Thoracic aorta (tissue), 2 donors: ENCODE measurements at places on chromosomes 3 and 15. TPM values are rescaled to one million over a fixed set of nuclear protein-coding genes. Genes with fewer than 3 reads are reported as not detected.

DNA sequence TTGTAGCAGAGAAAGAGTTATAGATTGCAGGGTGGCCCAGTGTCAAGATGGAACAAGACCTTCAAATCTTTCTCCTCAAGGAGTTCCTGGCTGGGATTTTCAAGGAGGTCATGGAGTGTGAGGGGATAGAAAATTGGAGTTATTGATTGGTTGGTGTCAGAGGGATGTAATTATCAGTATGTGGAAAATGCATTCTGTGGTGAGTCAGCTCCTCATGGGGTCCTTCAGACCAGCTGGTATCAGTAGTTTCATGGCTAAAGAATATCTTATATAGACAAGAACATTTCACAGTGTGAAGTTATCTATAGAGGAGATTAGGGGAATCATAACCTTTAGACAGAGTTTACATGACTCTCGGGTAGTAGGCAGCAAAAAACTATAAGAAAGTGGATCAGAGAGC, 1114.0 kb upstream of the GBE1 start:
- DNase-seq, result no peak

DNA sequence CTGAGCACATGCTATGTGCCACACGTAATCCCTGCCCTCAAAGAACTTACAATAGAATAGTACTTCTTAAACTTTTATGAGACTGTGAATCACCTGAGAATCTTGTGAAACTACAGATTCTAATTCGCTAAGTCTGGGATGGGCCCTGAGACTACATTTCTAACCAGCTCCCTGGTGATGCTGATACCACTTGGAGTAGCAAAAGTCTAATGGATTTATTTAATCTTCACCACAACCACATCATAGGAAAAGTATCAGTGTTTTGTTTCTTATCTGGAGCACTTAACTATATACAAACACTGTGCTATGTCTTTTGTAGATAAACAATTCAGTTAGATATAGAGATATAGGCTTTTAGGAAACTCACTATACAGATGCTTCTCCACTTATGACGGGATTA, 23.8 kb upstream of the TCF12 start:
- DNase-seq, result no peak

DNA sequence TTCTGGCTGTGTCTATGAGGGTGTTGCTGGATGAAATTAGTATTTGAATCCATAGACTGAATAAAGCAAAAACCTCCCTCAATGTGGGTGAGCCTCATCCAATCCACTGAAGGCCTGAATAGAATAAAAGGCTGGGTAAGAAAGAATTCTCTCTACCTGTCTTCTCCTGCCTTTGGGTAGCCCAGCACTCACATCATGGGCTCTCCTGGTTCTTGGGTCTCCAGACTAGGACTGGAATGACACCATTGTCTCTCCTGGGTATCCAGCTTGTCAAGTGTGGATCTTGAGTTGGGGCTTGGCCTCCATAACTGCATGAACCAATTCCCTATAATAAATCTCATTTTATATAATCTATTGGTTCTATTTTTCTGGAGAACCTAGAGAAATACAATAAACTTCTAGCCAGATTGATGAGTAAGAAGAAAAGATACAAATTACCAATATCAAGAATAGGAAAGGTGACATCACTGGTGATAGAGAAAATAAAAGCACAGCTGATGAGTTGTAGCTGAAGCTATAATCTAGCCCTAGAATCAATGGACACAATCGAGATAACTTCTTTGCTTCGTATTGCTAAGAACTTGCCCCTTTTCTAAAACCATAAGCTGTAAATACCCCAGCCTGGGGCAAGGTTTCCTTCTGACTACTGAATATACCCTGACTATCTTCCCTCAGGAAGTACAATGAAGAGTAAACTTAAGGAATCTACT, 106.4 kb downstream of the ANO10 start:
- no peak for DNase-seq

GRCh38 chr15:70027518-70027917, 70.2 kb downstream of the TLE3 start:
- no peak for DNase-seq

GRCh38 chr15:23690015-23690414, 2.9 kb upstream of the NDN start:
- DNase-seq, result no peak

DNA sequence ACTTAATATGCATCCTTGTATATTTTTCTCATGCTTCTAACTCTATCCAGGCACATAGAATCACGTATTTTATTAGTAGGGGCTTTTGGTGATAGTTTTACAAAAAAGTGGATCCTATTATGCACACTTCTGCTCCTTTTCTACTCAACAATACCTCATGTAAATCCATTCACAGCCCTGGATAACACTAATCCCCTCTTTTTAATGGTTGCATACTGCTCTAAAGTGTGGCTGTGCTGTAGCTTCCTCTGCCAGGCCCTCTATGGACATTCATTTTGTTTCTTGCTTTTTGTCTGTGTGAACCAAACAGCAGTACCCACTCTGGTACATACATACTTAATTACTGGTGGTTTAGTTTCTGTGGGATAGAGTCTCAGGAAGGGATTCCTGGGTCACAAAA, 51.3 kb upstream of the SCAANT1 start:
- no peak for DNase-seq

DNA sequence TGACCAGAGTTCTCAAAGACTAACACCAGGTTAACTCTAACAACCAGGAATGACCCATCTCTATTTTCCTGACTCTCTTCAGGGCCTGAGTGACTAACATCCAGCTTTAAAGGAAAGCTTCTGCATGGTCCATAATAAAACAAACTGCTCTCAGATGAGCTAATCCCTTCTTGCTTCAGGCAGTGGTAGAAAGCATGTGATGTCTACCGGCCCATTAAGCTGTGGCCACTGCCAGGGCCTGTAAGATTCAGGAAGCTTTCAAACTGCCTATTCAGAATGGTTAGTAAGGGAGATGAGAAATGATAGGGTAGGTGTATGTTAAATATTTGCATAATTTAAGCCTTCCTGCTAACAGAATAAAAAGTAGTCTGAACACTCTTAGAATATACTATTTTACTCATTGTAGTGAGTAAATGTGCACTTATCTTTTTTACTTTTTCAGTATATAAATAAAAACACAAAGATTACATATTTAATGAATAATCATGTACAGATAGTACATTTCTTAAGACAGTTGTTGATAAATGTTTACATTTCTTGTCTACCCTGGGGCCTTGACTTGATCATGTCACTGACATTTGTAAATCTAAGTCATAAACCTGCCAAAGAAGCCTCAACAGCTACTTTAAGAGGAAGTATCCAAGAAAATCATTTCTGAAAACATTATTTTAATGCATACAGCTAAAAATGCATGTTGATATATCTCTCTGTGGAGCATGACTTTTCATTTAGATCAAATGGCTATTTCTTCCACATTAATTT, 222.0 kb downstream of the MCTP2 start:
- DNase-seq, result no peak

DNA sequence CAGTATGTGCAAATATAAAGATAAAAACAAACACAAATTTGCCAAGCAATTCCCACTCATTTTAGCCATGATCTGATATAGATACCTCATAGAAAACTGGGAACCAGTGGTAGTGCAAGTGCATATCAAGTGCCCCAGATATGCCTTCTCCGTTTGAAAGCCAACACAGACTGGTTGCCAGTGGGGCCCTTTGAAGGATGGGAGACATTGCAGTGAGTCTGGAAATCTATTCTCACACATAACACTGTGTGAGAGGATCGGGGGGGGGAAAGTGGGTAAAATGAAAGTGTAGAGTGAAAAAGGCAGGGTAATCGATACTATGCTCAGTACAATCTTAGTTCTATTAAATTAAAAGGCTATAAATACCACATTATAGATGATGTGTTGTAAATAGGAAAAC, 83.0 kb downstream of the CBLB start:
- DNase-seq, result no peak

Gene ZNF660
- total RNA-seq, result 3.8 TPM

Gene TMCO5A
- total RNA-seq, result not detected

Gene C3orf85
- not detected for total RNA-seq

Gene SACM1L
- 50.5 TPM for total RNA-seq

Gene RAD51
- 0.27 TPM for total RNA-seq

Gene FGF12
- total RNA-seq, result 1.5 TPM

Gene DUOXA1
- total RNA-seq, result not detected

Gene SLC9A9
- total RNA-seq, result 60.1 TPM

Gene GOLGA6A
- 0.14 TPM for total RNA-seq
